M059J (cell line): ENCODE measurements at places on chromosomes 5 and 9. TPM values are rescaled to one million over a fixed set of nuclear protein-coding genes. Genes with fewer than 3 reads are reported as not detected.

GPR151 gene
- not detected in 2 replicates for total RNA-seq

SWI5 gene
- 61.4 and 68.8 TPM in 2 replicates for total RNA-seq

DNA sequence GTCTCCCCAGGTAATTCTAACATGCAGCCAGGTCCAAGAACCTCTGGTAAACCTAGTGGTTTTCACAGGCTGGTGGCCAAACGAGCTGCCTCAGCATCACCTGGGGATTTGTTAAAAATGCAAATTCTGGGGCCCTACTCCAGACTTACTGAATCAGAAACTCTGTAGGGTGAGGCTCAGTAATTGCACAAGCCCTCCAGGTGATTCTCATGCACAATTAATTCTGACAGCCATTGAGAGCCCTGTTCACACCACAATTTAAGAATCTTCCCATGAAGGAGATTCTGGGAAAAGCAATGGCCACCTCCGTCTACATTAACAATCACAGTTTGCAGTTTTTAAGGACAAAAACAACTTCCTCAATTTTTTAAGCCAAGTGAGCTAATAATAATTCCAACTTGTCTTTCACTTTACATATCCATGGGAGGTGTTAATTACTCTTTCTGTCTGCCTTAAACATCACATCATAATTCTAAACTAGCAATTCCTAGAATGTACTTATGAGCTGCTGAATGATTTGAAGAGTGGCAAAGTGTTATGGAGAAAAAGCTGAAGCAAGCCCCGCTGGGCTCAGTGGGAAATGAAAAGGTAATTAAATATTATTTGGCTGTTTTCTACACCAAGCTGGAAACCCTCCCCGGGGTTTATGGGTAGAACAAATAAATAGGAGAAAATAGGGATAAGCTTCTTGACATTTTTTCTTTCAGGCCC lies 70.0 kb downstream of the GLDC start:
- DNase-seq: no peak

DNA sequence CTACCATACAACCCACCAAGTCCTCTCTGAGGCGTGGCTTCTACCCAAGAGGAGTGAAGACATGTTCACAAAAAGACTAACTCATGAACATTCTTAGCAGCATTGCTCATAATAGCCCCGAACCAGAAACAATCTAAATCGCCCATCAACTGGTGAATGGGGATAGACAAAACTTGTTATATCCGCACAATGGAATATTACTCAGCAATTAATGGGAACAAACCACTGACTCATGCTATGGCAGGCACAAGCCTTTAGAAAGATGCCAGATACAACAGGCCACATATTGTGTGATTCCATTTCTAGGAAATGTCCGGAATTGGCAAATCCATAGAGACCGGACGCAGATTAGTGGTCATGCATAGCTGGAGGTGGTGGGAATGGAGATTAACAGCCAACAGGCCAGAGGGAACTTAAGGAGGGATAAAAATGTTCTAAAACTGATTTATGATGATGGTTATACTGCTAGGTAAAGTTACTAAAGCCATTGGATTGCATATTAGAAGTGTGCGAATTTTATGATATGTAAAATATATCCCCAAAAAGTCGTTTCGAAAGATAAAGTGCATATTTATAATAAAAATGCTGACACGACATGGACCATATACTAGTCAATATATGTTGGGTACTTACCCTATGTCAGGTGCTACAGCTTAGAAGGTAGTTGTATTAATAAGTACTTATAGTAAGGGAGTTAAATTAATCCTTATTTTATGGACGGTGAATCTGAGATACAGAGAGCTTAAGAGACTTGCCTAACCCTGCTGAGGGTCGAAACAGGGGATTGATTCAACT lies 55.4 kb downstream of the LHX2 start:
- no peak for DNase-seq

GRCh38 chr5:148454576-148454975 lies 70.8 kb downstream of the FBXO38 start:
- DNase-seq: no peak
